NCI-H1105 treated with DMSO at 0.1 percent for 48 hours (cell line): ENCODE measurements at places on chromosomes 11 and 22.

- DNase-seq: no peak
Measured at GRCh38 chr22:49142296-49142695, 685.4 kb downstream of the BRD1 start.

- no peak for DNase-seq
Measured at GRCh38 chr11:35166369-35167360, 27.7 kb downstream of the CD44 start.

DNA sequence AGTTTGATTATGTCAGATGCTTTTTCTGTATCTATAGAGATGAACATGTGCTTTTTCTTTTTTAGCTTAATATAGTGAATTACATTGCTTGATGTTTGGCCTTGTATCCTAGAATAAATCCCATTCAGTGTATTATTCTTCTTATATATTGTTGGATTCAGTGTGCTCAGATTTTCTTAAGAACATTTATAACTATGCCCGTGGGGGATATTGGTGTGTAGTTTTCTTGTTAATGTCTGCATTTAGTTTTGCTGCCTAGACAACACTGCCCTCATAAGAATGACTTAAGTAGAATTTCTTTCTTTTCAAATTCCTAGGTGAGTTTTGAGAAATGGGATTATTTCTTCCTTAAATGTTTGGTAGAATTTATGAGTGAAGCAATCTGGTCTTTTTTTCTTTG is 98.5 kb downstream of the TMEM135 start:
- DNase-seq: no peak

DNA sequence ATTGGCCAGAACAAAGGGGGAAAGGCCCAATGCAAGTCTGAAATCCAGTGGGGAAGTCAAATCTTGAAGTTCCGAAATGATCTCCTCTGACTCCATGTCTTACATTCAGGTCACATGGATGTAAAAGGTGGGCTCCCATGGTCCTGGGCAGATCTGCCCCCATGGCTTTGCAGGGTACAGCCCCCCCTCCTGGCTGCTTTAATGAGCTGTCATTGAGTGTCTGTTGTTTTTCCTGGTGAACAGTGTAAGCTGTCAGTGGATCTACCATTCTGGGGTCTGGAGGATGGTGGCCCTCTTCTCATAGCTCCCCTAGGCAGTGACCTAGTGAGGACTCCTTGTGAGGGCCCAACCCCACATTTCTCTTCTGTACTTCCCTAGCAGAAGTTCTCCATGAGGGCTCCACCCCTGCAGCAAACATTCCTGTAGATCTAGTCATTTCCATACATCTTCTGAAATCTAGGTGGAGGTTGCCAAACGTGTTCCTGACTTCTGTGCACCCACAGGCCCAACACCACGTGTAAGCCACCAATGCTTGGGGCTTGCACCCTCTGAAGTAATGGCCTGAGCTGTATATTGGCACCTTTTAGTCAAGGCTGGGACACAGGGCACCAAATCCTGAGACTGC is 9.3 kb downstream of the CARD18 start:
- no peak for DNase-seq

- peak; percentile 92 for DNase-seq
Measured at GRCh38 chr22:29744902-29745301, 21.9 kb downstream of the ZMAT5 start.

- DNase-seq: no peak
Measured at GRCh38 chr11:34652191-34652973, 31.5 kb downstream of the EHF start.

GRCh38 chr11:17927681-17928343 is 85.0 kb downstream of the SERGEF start:
- DNase-seq: no peak

GRCh38 chr11:102386136-102386734 is 39.2 kb downstream of the BIRC2 start:
- no peak for DNase-seq

DNA sequence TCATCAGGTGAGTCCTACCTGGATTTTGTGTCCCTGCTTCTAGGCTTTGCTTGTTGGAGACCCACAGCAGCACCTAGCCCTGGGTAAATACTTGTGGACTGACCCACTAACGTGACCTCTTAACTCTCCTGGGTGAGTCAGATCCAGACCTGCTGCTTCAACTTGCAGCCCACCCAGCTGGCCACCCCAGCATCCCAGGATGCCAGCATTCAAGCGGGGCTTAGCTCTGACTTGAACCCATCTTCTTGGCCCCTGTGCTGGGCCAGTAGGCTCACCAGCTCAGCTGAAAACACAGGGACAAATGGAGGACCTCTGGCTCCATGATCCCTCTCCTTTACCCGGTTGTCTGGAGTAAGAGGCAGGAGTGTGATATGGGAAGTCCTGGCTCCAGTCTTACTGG is 33.5 kb downstream of the PARVG start:
- no peak for DNase-seq

GRCh38 chr11:72091292-72091691 is 10.6 kb downstream of the LRRC51 start:
- peak; percentile 39 for DNase-seq

GRCh38 chr22:49404576-49405241 is 423.0 kb downstream of the BRD1 start:
- no peak for DNase-seq

DNA sequence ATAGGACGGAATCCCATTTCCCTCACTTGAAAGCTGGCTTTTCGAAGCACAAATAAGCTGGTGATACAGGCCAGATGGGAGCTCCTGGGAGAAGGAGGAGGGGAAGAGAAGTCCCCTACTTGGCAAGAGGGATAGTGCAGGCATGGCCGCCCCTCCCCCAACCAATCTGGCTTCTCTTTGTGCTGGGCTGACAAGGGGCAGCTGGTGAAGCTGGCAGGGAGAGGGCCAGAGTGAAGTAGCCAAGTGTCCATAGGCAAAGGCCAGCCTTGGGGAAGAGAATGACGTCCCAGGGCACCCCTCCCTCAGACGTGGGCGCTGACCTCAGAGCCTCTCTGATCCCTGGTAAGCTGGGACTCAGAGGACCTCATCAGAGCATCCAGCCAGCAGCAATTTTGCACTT is 78.7 kb upstream of the GRAMD1B start:
- peak; percentile 17 for DNase-seq

DNA sequence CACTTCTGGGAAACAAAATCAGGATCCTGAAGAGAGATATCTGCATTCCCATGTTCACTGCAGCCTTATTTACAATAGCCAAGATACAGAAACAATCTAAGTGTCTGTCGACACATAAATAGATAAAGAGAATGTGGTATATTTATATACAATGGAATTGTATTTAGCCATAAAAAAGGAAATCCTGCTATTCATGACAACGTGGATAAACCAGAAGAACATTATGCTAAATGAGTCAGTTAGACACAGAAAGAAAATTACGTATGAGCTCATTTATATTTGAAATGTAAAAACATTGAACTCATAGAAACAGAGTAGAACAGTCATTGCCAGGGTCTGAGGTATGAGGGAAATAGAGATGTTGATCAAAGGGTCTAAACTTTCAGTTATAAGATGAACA is 6.1 kb downstream of the MRPL17 start:
- no peak for DNase-seq

- DNase-seq: no peak
Measured at GRCh38 chr11:126277780-126278179, 5.1 kb upstream of the TIRAP start.

- no peak for DNase-seq
Measured at GRCh38 chr11:64923151-64923661, 1.3 kb upstream of the PPP2R5B start.

DNA sequence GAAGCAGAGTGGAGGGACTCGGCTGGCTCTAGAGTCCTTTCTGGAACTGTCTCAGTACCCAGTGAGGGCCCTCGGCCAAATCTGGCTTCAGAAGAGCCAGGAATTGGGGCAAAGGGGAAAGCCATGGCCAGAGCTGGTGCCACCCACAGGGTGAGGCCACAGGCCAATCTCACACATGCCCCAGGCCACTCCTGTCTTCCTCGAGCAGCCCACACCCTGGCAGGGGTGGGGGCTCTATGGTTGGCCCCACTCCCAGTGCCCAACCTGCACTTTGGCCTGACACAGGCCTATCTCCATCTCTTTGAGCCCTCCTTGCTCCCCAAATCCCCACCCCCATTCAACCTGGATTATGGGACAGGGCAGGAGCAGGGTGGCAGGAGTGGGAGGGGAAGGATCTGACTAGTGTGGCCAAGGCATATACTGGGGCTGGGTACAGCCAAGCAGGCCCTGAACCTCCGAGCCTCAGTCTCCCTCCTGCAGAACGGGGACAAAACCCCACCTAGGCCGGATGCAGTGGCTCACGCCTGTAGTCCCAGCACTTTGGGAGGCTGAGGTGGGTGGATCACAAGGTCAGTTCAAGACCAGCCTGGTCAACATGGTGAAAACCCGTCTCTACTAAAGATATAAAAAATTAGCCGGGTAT is 6.9 kb downstream of the TST start:
- DNase-seq: no peak

DNA sequence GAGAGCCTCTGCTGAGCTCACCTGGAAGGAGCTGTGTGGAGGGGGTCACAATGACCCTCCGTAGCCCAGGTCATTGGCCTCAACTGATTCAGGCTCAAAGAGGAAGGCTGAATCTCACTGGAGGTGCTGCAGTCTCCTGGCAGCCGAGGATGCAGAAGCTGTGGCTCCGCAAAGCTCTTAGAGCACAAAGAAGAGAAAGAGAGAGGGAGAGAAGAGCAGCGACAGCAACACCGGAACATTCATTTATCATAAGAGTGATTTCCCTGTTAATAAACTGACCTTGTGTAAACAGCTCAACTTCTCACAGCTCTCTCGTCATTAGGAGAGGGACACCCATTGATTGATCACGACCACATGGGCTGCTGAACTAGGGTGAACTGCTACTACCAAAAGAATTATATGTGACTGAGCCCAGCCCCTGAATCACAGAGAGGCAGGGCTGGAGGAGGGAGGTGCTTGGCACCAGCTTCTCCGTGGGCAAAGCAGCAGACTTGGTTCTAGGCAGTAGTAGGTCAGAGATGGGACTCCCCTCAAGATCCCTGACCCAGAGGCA is 281.7 kb downstream of the NXPE2 start:
- no peak for DNase-seq

- DNase-seq: no peak
Measured at GRCh38 chr11:92269021-92269420, 44.4 kb downstream of the FAT3 start.

DNA sequence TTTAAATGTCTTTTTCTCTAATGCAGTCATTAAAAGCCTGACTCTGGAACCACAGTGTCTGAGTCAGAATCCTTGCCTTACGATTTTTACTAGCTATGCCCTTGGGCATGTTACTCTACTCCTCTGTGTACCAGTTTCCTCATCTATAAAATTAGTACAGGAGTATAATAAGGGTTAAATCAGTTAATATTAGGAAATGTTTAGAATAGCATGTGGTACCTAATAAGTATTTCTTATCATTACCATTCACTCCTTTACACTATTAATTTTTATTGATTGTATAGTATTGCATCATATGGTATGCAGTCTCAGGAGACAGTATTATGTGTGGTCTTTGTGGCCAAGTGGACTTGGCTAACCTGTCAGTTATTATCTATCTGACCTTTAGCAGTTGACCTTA is 68.2 kb downstream of the METTL15 start:
- DNase-seq: no peak

DNA sequence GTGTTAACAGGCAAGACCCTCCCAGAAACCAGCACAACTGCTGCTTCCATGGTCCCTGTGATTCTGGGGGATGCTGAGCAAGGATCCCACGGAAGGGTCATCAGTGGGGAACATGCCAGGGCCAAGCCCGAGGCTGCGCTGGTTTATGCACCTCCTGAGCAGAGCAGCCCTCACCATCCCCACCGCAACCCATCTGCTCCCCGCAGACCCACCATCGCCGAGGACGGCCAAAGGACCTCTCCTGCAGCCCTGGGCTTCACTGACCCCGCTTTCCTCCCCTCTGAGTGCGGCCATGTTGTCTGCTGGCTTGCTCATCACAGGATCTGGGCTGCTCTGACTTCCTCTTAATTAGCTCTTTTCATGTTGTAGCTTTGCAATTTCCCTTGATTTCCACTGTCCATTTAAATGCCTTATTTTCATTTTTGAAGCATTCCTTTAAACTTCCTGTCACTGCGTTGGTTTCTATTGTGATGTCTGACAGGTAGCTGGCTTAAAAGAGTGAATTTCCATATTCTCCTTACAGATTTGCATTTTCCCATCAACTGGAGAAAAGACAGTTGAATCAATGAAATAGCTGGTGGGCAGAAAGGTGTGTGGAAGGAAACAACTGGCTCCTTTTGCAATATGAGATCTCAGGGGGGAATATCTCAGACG is 14.9 kb downstream of the TP53AIP1 start:
- no peak for DNase-seq

GRCh38 chr11:88520391-88520790 is 182.9 kb upstream of the CTSC start:
- DNase-seq: no peak

GRCh38 chr11:86483940-86484794 is 109.5 kb downstream of the CCDC81 start:
- no peak for DNase-seq

DNA sequence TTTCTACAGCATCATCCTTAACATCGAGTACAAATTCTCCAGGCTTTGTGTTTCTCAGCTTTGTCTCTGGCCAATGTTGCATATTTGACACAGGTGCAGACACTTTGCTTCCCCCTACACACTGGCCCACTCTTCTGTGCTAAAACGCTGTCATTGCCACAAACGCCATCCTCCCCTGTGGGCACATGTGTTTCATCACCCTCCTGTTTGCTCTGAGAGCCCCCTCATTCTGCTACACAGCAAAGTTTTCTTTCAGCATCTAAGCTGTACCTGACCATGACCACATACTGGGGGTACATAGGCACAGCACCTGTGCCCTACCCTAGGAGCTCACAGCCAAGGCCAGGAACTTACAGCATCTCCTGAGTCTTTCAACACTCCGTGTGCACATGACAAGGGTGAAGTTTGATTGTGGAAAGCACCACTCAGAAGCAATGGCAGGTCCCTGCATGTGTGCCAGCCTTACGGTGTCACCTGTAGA is 7.9 kb upstream of the IGLL5 start:
- no peak for DNase-seq

DNA sequence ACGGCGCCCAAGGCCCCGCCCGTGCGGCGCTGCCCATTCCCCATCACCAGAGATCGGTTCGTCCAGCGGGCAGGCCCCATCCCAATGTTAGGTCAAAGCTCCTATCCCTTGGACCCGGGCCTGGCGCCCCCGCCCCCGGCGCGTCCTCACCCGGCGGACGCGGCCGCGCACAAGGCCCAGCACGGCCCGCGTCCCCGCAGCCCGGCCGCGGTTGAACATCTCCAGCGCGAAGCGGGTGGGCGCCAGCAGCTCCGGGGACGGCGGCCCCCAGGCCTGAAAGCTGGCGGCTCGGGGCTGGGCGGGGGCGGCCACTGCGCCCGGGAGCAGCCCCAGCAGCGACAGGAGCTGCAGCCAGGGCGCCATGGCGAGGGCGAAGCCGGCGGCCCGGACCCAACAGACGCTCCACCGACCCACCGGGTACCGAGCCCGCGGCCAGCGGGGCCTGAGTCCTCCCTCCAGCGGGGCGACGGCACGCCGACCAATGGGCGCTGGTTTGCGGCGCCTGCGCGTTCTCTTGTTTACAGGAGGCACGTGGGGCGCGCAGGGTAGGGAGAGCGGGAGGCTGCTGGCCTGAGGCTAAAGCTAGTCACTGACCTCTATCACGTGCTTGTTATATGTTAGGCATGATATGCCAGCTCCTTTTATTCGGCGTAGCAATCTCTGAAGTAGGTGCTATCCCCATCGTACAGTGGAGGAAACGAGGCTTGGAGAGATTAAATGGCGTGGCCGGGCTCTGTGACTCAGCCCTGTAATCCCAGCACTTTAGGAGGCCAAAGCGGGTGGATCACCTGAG is at the start of gene CTSF:
TSS of gene CTSF (minus strand) at position 483 of the 793 bp plus-strand sequence. CDS start at position 363, 120 bp downstream.
- DNase-seq: peak; percentile 72
